ENCODE measurements at places on chromosomes 11 and 22.

DNA sequence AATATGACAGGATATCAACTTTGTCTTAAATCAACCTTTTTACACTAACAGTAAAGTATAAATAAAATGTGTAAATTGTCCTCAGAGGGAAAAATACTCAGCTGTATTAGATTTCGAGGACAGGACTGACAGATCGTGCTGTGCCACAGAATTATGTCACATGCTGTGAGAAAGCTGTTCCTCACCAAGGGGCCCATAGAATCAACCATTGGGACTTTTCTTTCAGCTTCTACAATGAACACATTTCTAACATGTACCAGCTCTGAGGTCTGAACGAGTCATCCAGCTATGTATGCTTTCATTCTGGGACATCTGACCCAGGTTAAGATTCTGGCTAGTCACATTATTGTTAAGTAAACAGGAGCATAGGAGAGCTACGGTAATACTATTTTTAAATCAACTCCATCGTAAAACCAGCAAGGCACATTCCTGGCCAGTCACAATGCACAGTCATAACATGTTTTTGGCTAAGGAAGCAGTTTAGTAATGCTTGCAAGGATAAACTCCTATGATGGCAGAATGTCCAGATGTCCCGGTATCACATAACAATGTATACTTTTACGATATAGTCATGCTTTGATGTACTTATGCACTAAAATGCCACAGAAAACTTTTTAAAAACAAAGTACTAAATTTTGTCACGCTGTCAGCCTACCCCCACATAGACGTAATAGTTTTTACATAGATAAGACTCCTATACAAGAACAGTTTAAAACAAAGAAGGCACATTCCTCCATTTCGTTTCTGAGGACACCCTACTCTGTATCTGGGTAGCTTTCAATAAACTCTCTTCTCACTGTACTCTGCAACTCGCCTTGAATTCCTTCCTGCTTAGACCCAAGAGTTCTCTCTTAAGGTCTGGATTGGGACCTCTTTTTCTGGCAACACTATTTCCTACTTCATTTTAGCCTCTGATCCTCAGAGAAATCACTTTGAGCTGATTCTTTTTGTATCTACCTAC, 27.4 kb downstream of the ZNF214 start:
- no peak for DNase-seq

- no peak for DNase-seq
These were observed 14.2 kb downstream of the OR5B21 start for GRCh38 chr11:58493676-58494075.

- no peak for DNase-seq
These were observed at the start of gene NCAM1 for GRCh38 chr11:112961146-112961668. Gene NCAM1 (plus strand): TSS chr11:112961420.

- DNase-seq: no peak
These were observed 51.7 kb upstream of the BID start for GRCh38 chr22:17825876-17826550.

- no peak for DNase-seq
These were observed 398.8 kb downstream of the GUCY1A2 start for GRCh38 chr11:106619320-106619990.

DNA sequence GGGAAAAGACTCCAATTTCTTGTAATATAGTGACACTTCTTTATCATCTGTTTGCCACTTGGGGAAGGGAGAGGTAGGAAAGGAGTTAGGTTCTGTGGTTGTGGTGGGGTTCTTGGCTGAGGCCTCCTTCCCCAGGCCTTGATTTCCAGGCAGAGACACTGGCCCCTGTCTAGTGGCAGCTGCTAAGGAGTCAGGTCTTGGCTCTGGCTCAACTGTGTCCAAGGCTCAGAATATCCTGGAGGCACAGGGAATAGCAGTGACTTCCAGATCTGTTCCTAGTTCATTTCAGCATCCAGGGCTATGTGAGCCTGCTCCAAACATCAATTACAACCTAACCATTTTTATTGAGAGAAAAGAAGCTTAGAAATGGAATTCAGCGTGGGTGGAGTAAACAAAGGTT, 29.5 kb downstream of the PPFIBP2 start:
- DNase-seq: no peak

- DNase-seq: no peak
These were observed 10.0 kb upstream of the KCTD14 start for GRCh38 chr11:78033040-78033439.

DNA sequence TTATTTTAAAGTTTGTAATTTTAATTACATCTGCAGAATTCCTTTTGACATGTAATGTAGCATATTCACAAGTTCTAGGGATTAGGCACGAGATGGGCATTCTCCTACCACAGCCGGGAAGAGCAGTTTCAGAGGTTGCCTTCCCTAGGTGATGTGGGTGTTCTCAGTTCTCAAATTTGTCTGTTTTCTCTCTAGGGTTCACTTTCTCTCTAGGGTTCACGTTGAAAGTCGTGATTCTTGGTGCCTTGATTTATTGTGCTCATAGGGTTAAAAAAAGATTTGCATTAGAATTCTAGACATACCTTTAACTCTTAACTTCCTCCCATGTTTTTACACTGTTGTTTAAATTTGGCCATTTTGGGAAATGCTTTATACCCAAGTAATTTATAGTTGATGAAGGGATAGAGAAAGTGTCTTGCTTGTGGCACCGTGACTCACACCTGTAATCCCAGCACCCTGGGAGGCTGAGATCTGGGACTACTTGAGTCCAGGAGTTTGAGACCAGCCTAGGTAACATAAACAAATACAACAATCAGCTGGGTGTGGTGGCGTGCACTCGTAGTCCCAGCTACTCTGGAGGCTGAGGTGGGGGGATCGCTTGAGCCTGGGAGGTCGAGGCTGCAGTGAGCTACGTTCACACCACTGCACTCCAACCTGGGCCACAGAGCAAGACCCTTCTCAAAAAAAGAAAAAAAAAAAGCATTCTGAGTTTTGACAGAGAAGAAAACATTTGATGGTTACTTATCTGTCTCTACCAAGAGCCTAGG, 3.6 kb downstream of the MED15 start:
- no peak for DNase-seq

GRCh38 chr22:39518144-39518786, 2.1 kb upstream of the ATF4 start:
- no peak for DNase-seq

GRCh38 chr11:83070731-83071566, 748 bp downstream of the RAB30 start:
- no peak for DNase-seq

DNA sequence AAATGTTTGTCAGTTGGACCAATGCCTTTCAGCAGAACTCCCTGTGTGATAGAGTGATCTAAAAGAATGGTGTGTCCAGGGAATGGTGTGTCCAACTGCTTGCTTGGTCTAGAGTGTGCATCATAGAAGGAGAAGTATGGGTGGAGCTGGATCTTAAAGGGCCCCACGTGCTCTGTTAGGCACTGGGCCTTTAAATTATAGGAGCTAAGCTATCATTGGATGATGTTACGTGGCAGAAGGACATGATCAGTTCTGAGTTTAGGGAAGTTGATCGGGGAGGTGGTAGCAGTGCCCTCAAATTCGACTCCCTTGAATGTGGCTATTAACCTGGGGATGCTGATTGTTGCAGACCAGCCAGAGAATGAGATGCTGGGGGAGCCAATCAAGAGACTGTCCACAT, 16.4 kb downstream of the STX3 start:
- DNase-seq: no peak

DNA sequence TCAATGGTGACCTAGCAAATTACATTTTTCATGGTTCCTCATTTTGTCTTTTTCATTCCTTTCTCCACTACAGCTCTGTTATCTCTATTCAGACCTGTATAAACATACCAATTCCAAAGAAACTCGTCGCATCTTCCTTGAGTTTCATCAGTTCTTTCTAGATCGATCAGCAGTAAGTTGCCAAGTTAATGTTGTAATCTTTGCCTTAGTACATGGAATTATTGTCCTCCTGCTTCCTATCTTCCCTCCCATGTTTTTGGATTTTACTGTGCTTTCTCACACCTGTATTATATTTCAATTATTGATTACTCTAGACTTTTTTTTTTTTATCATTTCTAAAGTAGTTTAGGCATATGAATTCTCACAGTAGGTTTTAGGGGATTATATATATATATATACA, 69.5 kb upstream of the GRIK4 start:
- DNase-seq: no peak

GRCh38 chr11:86156397-86156955, 87.6 kb upstream of the PICALM start:
- no peak for DNase-seq

GRCh38 chr22:29994027-29994715, 86.1 kb upstream of the HORMAD2 start:
- DNase-seq: no peak
